ENCODE measurements at places on chromosomes 3 and 15.

DNA sequence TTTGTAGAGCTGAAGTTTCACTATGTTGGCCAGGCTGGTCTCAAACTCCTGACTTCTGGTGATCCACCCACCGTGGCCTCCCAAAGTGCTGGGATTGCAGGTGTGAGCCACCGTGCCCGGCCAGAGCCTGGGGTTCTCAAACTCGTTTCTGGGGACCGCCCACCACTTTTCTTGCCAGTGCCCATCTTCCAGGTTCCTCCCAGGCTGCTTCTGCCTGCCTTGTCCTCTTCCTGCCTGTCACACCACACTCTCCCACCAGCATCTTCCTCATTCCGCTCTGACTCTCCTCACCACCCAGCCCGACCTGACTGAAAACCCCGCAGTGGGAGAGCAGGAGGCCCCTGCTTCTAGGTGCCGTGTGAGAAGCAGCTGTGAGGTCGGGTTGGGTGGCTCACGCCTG is 3.1 kb upstream of the DYNLT2B start:
- no peak for DNase-seq

DNA sequence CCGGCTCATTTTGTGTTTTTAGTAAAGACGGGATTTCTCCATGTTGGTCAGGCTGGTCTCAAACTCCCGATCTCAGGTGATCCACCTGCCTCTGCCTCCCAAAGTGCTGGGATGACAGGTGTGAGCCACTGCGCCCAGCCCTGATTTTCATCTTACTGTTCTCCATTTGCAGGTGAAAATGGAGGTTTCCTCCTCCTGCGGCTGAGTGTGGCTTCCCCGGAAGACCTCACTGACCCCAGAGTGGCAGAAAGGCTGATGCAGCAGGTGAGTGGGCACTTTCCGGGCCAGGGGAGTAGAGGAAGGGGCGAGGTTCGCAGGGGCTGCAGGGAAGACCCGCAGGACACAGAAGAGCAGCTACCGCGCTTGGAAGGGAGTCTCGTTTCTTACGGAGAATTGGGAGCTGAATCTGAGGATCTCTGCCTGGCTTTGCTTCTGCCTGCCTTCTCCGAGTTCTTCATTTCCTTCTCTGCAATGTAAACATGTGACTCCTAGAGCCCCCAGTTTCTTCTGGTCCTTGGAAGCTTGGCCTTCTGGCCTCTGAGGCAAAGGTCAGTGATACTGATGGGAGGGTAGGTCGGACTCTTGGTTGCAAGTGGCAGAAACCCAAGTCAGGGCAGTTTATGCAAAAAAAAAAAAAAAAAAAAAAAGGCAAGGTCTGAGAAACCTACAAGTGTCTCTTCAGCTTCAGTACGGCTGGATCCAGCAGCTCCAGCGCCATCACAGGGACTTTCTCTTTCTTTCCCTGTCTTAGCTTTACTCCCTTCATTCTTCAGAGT is 8.9 kb downstream of the MUC20 start:
- DNase-seq: no peak

- DNase-seq: no peak
These were observed 12.2 kb upstream of the PIK3R4 start for GRCh38 chr3:130758624-130759369.

GRCh38 chr3:117463276-117464115 is 753.9 kb downstream of the TUSC7 start:
- no peak for DNase-seq

DNA sequence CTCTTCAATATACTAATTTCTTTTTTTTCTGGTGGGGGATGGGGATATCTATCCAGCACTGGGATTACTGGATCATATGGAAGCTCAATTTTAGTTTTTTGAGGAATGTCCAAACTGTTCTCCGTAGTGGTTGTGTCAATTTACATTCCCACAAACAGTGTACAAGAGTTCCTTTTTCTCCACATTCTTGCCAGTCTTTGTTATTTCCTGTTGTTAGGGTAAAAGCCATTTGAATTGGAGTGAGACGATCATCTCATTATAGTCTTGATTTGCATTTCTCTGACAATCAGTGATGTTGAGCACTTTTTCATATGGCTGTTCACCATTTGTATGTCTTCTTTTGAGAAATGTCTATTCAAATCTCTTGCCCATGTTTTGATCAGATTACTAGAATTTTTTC is 12.8 kb upstream of the WDR49 start:
- DNase-seq: no peak

- DNase-seq: peak; percentile 89
These were observed 25.4 kb upstream of the SRP14 start for GRCh38 chr15:40064231-40064894.

- no peak for DNase-seq
These were observed 52.8 kb downstream of the GPR160 start for GRCh38 chr3:170090601-170090981.

DNA sequence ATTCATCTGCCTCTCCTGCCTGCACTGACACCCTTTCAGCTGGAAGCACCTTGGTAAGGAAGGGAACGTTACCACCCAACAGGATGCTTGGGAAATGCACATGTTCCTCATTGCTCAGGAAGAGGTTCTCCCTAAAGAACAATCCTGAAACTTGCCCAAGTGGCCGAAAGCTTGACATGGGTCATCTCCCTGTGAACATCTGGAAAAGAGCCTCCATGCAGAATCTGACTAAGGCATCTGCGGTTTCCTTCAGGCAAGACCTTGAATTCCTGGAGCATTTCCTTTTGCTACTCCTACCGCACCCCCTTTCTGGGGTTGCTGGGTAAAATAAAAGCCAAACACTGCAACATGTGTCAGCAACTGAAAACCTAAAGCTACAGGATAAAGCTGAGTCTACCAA is 68.7 kb upstream of the SNRK start:
- DNase-seq: no peak

DNA sequence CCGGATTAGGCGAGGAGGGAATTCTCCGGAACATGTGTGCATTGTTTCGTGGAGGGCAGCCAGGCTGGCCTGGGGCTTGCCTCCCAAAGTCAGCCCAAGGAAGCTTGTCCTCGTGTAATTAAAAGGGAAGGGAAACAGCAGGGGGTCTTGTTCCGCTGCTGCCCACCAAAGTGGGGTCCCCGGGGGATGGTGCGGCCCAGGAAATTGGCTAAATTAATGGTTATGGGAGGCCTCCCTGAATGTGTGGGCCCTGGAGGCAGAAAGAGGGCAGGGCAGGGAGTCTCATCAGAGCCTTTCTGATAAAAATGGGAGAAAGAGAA is 118.1 kb downstream of the OPA1 start:
- no peak for DNase-seq

GRCh38 chr15:67784090-67784781 is 41.1 kb upstream of the SKOR1 start:
- no peak for DNase-seq

Measured in Panc1 (cell line).